NCI-H524 treated with DMSO at 0.1 percent for 48 hours (cell line): ENCODE measurements at places on chromosomes 1 and 21.

DNA sequence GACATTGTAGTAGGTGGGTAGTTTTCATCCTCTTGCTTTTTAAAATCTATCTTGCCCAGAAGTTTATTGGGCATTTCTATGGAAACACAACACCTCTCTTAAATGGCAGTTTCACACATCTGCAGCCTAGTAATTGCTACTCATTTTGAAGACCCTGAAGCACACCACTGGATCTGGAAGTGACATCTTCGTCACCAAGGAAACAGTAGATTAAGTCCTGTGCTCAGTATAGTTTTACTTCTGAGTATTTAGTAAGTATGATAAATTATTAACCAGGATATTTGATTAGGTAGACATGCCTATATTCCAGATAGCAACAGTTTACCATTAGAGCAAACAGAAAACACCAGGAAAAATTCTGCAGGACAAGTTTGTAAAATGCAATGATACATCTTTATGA lies 48.7 kb downstream of the UCK2 start:
- no peak for DNase-seq

GRCh38 chr1:30914931-30915330 lies 6.4 kb upstream of the SDC3 start:
- DNase-seq = no peak

DNA sequence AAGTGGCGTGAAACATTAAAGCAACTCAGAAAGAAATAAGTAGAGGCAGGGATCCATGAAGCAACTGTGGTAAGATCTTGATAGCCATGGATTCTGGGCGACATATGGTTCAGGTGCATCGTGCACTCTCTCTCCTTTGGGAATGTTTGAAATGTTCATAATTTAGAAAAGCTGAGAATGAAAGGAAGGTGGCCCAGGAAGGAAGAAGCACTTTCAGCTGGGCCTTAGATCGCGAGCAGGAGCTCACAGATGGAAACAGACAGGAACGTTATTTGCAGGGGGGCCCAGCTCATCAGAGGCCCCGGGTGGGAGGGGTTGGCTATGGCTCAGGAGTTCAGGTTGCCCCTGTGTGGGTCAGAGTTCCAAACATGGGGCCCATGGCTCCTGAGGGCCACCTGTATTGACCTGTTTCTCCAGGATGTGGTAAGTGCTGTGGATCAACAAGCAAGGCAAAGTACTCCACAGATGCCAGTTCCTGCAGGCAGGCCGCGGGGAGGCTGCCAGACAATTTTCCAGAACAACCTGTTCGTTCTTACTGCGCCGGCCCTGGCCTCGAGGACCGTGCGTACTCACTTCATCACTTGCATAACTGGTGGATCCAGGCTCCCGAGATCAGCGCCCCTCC lies 253.2 kb downstream of the TOMM20 start:
- no peak for DNase-seq

DNA sequence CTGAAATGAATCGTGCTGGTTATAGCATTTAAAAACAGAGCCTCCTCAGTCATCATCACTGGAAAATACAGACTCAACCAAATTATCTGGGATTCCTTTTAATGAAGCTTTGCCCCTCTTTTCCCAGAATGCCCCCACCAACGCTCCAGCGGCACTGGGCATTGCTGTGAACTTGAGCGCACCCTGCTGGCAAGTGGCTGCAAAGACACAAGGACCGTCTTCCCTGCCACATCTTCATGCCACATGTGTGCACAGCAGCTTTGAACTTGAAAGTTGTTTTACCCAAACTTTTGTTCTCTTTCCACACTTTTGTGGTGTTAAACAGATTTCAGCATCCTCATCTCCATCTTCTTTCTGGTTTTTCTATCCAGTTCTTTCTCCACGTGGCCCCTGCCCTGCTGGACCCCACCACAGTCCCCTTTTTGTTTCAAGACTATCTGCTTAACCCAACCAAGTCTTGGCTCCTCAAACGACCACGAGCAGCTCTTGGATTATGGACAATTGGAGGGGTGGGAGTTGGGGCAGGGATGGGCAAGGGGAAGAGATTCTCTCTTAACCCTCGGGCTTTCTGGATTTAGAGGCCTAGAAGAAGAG lies 12.8 kb upstream of the LMX1A start:
- DNase-seq = no peak

DNA sequence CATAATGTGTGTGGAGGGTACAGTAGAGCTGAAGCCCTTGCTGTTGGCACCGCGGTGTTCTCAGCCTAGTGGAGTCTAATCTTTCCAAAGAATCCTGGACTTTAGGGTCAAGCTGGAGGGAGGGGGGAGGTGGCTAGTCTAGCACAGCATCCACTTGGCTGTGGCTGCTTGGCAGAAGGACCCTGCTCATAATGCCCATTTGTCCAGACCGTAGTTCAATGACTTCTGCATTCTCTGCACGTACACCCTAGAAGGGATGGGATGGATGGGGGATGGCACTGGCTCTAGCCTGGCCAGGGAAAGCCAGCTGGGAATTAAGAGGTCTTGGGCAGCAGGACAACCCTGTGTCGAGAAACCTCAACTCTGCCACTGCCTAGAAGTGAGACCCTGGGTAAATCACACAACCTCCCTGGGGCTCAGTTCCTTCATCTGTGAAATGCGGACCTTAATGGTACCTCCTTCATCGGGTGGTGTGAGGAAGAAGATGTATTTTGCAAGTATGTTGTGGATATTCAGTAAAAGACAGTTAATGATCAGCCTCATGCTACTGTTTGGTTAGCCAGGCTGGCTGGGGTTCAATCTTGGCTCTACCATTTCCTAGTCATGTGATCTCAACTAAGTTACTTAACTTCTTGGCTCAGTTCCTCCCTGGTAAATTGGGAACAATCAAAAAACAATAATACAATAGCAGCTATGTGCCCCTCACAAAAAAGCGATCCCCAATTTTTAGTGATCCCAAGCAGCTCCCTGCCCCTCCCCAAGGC lies 27.2 kb upstream of the CLIC4 start:
- DNase-seq = no peak

GRCh38 chr1:16018749-16019643 lies 1.2 kb upstream of the HSPB7 start:
- DNase-seq = no peak

- no peak for DNase-seq
Observed at GRCh38 chr1:75308365-75308764, 174.2 kb downstream of the LHX8 start.

GRCh38 chr1:119861547-119861946 lies 34.8 kb downstream of the ADAM30 start:
- no peak for DNase-seq

DNA sequence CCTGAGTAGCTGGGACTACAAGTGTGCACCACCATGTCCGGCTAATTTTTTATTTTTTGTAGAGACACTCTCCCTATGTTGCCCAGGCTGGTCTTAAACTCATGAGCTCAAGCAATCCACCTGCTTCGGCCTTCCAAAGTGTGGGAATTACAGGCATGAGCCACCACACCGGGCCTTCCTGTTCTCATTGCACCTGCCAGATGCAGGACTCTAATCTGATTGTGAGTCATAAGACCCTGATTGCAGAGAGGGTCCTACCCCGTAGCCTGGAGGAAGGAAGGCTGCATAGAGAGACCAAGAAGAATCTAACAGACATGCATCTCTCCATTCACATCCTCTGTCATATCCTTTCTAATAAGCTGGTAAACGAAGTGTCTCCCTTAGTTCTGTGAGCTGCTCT lies 19.5 kb upstream of the CGN start:
- DNase-seq = no peak

- no peak for DNase-seq
Observed at GRCh38 chr1:207702317-207702716, 49.5 kb upstream of the CD46 start.

- DNase-seq = no peak
Observed at GRCh38 chr1:203090421-203091198, 4.8 kb upstream of the MYOG start.

GRCh38 chr1:47780469-47780995 lies 216.7 kb downstream of the TRABD2B start:
- DNase-seq = no peak

DNA sequence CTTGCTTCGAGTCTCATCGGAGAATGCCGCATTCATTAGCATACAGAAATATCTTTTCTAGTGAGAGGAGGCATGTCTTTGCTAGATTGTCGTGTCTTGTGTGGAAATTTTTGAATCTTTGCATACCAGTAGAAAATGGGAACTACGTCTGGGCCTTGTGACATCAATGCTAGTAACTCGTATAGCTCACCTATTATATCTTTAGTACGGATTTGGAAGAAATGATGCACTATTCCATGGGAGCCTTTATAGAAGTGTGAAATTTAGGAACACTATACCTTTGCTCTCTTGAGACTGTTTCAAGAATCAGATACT lies 835 bp downstream of the UHMK1 start:
- no peak for DNase-seq

DNA sequence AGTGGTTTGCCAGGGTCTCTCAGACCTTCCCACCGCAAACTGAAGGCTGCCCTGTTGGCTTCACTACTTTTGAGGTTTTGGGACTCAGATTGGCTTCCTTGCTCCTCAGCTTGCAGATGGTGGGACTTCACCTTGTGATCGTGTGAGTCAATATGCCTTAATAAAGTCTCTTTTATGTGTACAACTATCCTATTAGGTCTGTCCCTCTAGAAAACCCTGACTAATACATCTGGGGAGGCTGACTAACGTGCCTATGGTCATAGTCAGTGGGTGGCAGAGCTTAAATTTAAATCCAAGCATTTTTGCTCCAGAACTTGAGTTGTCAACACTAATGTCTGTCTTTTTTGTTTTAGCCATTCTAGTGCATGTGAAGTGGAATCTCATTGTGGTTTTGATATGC lies 76.5 kb upstream of the CHODL start:
- no peak for DNase-seq

DNA sequence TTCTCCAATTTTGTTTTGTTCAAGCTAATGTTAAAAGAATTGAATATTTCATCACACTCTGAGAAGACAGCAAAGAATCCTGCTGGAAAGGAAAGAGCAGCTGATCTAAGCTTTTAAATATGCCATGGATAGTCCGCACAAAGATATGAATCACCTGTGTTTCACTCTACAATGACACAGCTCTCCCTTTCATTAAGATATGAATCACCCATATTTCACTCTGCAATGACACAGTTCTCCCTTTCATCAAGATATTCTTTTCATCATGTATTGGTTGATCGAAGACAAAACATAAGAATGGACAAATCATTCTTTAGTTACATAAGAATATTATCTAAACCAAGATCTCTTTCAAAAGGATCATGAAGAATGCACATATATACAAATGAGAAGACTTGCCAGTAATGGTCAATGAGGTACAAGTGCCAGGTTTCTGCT lies 367.3 kb downstream of the SMYD3 start:
- DNase-seq = no peak

- DNase-seq = peak; percentile 91
Observed at GRCh38 chr1:153967107-153967999, at the start of gene CREB3L4. Gene CREB3L4, plus strand, starts transcription at chr1:153967902. Its CDS starts 624 bp downstream, at chr1:153968526.

- no peak for DNase-seq
Observed at GRCh38 chr1:64236541-64236954, 33.1 kb downstream of the UBE2U start.

GRCh38 chr1:109959974-109960744 lies 24.4 kb upstream of the AHCYL1 start:
- DNase-seq = no peak

DNA sequence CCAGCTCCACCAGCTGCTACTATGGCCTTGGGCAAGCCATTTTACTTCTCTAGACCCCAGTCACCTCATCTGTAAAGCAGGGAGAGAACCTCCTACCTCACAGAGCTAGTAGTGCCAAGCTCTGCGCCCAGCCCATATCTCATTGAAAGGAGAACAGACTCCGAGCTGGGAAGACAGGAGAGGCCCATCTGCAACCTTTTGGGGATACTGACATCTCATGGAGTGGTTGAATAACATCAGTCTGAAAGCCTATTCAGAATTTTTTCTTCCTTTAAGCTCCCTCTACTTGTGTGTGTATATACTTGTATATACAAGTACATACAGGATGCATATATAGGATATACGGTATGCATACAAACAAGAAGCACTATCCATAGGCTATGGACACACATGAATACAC lies 279.5 kb upstream of the POU3F1 start:
- DNase-seq = no peak

- no peak for DNase-seq
Observed at GRCh38 chr1:47627471-47628370, 189.9 kb downstream of the FOXD2 start.

DNA sequence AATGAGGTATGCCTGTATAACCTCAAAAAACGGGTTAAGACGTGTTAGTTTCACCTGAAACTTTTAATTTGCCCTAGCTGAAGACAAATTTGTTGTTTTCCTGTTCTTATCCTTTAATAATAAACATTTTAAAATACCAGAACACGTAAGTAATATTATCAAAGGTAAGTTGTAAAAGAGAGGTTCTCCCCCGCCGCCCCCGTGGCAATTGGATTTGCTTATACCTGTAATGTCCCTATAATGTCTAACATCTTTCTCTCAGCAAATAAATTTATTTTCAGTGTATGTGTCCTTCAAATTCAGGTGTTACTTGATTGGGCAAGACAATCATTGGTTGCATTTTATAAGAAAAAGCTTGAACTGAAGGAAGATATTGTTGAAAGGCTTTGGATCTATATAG lies 5.9 kb downstream of the URB2 start:
- no peak for DNase-seq

- no peak for DNase-seq
Observed at GRCh38 chr1:231927431-231927830, 300.8 kb downstream of the DISC1 start.

GRCh38 chr1:43934101-43934985 lies 742 bp downstream of the ARTN start:
- DNase-seq = no peak

DNA sequence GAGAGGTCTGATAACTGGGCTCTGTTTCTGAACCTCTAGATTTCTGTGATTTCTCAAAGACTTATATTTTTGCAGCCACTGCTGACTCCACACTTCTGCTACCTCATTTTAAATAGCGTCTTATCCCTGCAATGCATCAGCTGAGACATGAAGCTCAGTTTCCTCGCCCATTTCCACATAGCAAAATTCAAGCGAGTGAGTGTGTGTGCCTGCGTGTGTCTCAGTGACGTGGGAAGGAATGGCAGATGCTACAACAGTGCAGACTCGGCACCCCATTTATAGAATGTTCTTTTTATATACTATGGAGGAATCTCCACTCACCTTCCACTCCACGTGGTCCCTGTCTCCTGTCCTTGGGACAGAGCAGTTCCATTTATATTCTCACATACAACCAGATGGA lies 35.7 kb downstream of the ZMYND12 start:
- no peak for DNase-seq
